ENCODE measurements at places on chromosomes 1 and 21.
A peak's percentile ranks its signal among the peaks of the same experiment; 100 is the strongest.

DNA sequence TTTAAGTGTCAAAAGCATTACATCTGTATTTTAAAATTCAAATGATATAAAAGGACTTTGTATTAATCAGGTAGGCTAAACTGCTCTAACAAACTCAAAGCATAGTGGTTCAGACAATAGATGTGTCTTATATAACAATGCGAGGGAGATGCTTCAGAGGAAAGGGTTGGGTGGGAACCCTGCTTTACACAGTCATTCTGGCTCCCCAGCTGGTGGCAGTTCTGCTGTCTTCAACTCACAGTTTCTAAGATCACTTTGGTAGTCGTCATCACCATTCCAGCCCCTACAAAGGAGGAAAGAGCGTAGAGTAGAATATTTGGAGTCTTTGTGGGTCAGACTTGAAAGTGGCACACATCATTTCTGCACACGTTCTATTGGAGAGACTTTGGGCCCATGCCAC, 4.2 kb downstream of the PTGFRN start:
- DNase-seq: no peak

DNA sequence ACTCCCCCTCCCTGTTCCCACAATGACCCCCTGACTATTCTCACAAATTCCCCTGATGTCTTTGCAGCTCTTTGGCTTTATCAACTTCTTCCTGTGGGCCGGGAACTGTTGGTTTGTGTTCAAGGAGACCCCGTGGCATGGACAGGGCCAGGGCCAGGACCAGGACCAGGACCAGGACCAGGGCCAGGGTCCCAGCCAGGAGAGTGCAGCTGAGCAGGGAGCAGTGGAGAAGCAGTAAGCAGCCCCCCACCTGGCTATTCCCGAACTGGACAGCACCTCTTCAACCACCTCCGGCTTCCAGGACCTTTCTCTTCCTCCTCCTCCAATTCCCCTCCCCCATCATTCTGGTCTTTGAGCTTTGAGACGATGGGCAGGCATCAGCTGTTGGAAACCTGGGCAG, 4.4 kb upstream of the ATXN7L2 start:
- no peak for DNase-seq

- DNase-seq: peak; percentile 37
Measured at GRCh38 chr1:157849229-157849875, 7.7 kb upstream of the CD5L start.

GRCh38 chr1:178483251-178483957, 13.4 kb downstream of the CLEC20A start:
- no peak for DNase-seq

DNA sequence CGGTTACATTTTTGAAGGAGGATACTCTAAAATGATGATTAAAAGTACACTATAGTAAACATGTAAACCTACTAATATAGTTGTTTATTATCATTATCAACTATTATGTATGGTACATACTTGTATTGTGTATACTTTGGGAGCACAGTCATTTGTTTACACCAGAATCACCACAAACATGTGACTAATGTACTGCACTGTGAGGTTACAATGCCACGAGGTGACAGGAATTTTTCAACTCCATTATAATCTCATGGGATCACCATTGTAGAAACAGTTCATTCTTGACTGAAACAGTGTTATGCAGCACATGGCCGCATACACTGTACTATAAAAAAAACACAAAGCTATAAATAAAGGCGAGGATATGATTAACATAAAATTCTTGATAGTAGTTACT, 44.3 kb downstream of the GPATCH2 start:
- DNase-seq: no peak

GRCh38 chr1:213159376-213159775, 108.3 kb downstream of the RPS6KC1 start:
- no peak for DNase-seq

DNA sequence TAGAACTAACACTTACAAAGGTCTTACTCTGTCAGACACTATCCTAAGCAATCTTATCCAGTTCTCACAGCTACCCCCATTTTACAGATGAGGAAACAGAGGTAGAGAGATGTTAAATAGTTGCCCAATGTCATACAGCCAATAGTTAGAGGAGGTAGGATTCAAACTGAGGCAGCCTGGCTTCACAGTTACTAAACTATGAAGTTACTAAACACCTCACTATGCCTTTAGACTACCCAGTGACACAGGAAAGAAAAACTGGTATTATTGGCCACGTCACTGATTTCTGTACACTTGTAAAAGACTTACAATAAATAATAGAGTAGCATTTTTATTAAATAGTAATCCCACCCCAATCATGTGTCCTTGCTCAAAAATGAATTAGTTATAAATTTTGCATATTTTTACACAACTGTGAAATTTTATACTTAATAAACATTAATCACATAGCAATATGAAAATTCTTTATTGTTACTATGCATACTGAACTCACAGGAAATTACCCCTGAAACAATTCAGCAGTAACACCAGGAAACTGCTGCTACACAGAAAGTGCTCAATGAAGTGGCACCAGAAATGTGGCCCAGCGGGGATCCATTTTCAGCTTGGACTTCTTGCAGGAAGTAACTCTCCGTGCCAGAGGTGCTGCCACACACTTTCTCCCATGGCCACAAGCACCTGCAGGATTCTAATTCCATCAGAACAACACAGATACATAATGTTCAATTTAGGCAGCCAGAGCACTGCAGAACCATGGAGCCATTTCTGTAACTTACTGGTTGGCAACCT, 69.4 kb downstream of the VAV3 start:
- no peak for DNase-seq

GRCh38 chr1:200384818-200385390, 24.9 kb downstream of the ZNF281 start:
- DNase-seq: no peak

GRCh38 chr1:48730164-48730910, 46.4 kb downstream of the BEND5 start:
- DNase-seq: no peak

DNA sequence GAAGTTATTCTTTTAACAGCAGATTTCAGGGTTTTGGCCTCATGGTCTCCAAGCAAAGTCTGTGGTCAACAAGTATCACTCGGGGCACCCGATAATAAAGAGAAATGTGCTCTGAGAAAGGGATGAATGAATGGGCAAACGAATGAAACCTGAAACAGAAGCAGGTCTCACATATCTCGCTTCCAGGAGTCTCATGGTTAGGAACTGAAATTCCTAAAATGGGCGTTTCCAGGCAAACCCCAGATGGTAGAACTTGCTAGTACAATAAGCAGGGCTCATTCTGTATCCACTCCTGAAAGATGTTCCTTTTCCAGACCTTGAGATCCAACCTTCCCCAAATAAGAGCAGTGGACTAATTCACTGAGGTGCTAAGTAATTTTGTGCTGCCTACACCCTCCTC, 87.2 kb downstream of the LAMC2 start:
- DNase-seq: no peak

GRCh38 chr1:154198756-154199562, 7.1 kb upstream of the TPM3 start:
- DNase-seq: no peak

DNA sequence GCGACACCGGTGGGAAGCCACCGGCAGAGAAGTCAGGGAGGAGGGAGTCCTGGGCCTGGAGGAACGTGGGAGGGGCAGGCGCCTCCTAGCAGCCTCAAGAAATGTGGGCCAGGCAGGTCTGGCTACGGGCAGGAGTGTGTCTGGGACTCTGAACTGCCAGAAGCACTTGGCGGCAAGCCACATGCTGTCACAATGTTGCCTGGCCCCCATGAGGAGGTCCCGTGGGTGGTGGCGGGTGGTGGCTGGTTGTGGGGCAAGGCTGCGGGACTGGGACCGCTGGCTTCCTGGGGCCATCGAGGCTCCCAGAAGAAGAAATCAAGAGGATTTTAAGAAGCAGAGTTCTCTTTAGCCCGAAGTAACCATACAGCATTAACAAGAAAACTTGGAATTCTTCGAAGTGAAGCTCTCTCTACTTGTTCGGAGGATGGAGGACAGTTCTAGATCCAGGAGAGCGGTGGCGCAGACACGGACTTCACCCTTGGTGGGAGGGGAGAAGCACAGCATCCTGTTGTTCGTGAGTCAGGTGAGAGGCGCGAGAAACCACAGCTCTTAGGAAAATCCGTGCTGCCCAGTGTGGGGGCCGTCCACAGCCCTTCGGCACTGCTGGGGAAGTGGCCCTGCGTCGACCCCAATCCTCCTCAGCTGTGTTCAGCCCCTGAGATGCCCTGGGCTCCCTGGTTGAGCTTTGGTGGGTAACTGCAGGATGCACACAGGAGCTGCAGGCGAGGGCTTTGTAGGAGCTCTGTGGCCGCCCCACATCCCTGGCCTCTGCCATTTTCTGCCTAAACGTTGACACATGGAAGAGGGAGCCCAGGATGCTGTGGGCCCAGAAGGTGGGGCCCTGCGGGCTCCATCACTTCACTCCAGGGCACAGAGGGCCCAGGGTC, 12.4 kb downstream of the SKI start:
- peak; percentile 57 for DNase-seq

- no peak for DNase-seq
Measured at GRCh38 chr1:185906186-185906585, 172.0 kb downstream of the HMCN1 start.

- no peak for DNase-seq
Measured at GRCh38 chr1:202701200-202701599, 9.1 kb downstream of the SYT2 start.

- no peak for DNase-seq
Measured at GRCh38 chr21:37496972-37497371, 130.4 kb downstream of the DYRK1A start.

DNA sequence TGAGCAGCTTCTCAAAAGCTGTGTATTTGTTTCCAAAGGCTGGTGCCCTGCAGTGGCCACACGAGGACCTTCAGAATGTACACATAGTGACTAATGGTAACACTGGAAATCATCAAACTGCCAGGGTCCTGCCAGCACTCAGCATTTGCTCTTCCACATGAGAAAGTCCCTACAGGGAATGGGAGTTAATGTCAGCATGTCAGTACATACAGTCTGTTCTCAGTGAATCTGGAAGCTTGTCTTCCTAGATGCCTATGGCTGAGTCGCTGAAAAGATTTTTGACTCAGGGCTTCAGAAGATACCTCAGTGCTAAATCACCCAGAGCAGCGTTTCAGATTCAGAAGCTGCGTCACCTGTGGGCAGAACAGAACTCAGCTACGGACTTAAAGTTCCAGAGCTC, 108.2 kb downstream of the CDC7 start:
- DNase-seq: no peak

DNA sequence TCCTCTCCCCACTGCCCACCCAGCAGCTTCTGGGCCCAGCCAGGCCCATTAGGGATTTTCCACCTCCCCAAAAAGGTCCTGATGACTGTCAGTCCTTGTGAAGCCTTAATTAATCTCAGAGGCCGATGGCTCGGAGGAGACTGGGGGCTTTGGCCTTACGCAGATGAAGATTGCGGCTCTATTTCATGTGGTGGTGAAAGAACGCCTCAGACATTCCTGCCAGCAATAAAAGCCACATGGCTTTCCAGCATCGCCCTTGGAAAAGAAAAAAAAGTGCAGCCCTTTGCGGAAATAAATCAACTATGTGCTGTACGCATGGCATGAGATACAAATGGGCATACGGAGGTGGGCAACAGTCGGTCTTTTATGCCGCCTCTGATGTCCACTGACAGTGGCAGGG, 6.6 kb upstream of the RUNX3 start:
- DNase-seq: no peak

GRCh38 chr1:226305184-226305583, 3.8 kb downstream of the LIN9 start:
- no peak for DNase-seq

DNA sequence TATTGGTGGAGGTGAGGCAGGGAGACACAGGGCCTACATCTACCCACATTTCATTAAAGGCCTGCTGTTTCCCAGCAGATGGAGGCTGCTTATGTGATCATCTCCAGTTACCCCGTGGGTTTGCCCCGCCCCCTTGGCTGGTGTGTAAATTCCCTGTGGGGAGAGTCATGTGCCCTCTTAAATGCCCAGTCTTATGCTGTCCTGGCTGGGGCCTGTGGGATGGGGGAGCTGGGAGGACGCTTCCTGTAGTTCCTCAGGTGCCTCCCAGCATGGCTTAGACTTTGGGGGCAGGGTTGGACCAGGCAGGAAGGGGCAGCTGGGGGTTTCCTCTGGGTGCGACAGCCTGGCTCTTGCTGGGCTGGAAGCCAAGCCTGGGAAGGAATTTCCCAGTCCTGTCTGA, 15.5 kb upstream of the CITED4 start:
- no peak for DNase-seq

GRCh38 chr21:17139696-17140095, 373.1 kb upstream of the CXADR start:
- peak; percentile 2 for DNase-seq

DNA sequence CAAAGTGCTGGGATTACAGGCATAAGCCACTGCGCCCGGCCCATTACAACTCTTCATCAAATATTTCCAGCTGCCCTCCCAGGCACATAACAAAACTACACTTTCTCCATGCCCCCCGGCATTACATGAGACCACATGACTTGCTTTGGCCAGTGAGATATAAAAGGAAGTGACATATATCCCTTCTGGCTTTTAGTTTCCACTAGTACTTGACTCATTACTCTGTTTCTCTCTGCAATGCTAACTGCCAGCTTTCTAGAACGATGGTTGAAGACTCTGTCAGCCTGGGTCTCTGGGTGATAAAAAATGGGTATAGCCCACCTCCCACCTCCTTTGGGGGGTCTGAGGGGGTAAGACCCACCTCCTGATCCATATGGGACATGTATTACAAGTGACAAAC, 24.2 kb downstream of the ABL2 start:
- DNase-seq: no peak

DNA sequence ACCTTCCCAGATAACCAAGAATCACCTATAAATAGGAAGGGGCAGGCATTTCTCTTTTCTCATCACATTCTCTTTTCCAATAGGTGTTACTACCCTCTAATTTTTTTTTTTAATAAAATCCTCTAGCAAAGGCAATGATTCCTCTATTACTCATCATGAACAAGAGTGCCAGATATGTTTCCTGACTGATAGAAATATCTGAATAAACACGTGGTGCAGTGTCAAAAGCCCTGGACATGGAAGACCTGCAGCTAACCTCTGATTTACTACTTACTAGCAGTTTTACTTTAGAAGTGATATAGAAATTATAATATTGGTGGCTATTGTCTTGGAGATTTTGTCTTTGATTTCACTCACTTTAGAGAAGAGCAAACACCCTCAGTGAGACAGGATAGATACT, 194.6 kb upstream of the SAMSN1 start:
- no peak for DNase-seq

DNA sequence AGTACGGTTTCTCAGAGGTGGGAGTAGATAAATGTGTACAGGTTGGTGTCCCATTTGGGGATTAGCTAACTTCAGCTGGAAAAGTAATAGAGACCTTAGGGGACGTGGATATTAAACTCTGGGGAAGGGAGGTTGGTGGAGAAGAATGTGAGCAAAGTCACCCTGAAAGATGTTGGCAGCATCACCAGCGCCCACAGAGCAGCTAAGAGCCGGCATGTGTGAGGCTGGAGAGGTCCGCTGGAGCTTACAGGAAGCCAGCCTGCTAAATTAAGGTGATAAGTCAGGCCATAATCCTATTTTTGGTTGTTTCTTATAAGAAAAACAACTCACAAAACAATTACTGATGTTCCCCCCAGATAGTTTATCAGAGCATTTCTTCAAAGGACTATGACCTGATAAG, 12.2 kb downstream of the PTGFRN start:
- DNase-seq: no peak
